ENCODE measurements at places on chromosomes 12 and 14. TPM values are rescaled to one million over a fixed set of nuclear protein-coding genes. Genes with fewer than 3 reads are reported as not detected.

The TAS2R31 gene
- total RNA-seq, result 2.6 TPM

- no peak for DNase-seq
Measured at GRCh38 chr12:124179936-124180607, 114.8 kb upstream of the RFLNA start.

- no peak for DNase-seq
Measured at GRCh38 chr12:51028126-51028812, 2.1 kb upstream of the SLC11A2 start.

DNA sequence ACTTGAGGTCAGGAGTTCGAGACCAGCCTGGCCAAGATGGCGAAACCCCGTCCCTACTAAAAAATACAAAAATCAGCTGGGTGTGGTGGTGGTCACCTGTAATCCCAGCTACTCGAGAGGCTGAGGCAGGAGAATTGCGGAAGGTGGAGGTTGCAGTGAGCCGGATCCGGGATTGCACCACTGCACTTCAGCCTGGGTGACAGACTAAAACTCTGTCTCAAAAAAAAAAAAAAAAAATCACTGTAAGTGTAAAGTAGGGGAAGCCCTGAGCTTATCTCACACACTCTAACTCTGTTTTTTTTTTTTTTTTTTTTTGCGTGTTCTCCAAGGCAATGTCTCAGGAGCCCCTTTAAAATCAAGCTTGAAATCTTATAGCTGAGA, 421 bp upstream of the RBMS2 start:
- no peak for DNase-seq

GRCh38 chr12:3055026-3055703, 22.0 kb upstream of the TSPAN9 start:
- DNase-seq, result no peak

DNA sequence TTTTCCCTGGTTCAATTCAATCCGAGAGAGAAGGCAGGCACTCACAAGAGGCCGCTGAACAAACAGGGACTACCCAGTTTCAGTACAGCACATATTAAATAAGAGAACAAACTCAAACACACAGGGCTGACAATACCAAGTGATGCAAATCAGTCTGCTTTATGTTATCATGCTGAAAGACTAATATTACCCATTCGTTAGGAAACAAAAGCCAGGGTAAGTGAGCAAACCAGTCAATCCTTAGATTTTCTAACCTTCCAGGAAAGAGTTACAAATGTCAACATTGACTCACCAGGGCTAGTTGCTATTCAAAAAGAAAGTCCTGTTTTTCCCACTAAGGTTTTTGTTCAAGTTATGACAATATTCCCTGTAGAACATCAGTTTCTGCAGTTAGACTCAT, 246.2 kb downstream of the C12orf42 start:
- no peak for DNase-seq

- DNase-seq, result peak; percentile 19
Measured at GRCh38 chr12:113462117-113462774, 9.4 kb downstream of the LHX5 start.

The TMCC3 gene
- total RNA-seq, result 22.8 TPM

The FAM90A1 gene
- total RNA-seq, result 0.63 TPM

DNA sequence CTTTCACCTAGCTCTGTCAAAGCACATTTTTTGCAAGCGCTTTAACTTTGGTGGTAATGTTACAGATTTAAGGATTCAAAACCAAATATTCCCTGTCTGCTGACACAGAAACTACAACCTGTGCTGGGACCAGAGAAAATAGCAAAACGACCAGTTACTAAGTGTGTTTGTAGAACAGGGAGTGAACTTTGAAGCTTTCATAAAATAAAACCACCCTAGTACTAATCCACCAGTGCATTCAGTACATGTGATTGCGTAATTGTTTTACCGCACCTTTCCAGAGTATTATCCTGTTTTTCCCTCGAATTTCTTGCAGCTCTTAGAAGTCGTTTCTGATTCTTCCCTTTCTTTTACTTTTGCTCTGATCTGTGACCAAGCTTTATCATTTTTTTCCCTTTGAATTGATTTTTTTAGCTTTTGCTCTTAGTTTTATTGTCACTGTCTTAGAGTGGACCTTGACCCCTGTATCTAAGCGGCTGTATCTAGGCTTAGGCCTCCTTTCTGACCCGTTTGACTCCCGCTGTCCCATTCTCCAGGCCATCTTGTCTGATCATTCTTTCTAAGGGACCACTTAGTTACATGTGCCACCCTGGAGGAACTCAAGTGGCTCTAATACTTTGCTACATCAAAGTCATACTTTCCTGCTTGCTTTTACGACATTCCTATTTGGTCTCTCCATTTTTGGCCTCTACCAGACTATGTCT, 429.4 kb downstream of the PCNX1 start:
- no peak for DNase-seq

The SPX gene
- 9.4 TPM for total RNA-seq

GRCh38 chr12:52045794-52046199, 5.4 kb upstream of the NR4A1 start:
- DNase-seq, result no peak
